SJSA1 (cell line): ENCODE measurements at places on chromosomes 16 and 17. TPM values are rescaled to one million over a fixed set of nuclear protein-coding genes. Genes with fewer than 3 reads are reported as not detected.
A peak's percentile ranks its signal among the peaks of the same experiment; 100 is the strongest.

- no peak for DNase-seq
These were observed 106.2 kb downstream of the KCNJ12 start for GRCh38 chr17:21482189-21482865.

- no peak for DNase-seq
These were observed 80.2 kb upstream of the CIBAR2 start for GRCh38 chr16:85192238-85193114.

GRCh38 chr17:11503308-11504035 lies 94.8 kb upstream of the DNAH9 start:
- DNase-seq = no peak

GRCh38 chr16:58318391-58318790 lies 23.6 kb upstream of the PRSS54 start:
- no peak for DNase-seq

GRCh38 chr16:54123766-54124165 lies 162.8 kb downstream of the IRX3 start:
- DNase-seq = no peak

DNA sequence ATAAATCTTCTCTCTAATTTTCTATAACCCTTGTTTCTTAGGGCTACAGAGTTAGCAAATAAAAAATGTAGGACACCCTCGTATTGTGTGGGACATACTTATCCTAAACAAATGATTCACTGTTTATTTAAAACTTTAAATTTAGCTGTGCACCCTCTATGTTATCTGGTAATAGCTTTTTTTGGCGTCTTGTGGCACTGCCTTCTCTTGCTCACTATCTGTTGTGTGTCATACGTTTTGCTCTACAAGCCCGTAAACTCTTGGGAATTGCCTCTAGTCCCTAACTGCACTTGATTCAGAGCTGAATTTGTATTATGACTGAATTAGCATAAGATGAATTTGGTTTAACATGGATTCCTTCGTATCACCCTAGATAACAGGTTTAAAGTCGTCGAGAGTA lies 144.3 kb upstream of the MYOCD start:
- DNase-seq = no peak

GRCh38 chr17:81018044-81018802 lies 16.7 kb upstream of the BAIAP2 start:
- peak; percentile 60 for DNase-seq

DNA sequence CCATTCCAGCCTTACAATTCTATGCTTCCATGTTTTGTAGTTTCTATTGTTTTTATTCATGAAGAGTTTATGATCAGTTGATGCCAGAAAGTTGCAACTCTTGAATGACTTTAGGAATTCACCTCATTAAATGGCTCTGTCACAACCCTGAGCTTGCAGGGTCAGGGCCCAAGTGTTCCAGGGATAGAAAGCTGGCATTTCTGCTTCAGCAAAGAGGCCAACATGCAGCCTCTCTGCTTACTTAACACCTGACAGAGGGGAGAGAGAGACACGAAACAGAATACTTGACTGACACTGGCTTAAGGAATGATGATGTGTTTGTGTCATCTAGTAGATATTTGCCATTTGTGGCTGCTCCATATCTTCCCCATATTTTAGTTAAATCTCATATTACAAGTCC lies 328.1 kb downstream of the CA10 start:
- no peak for DNase-seq

DNA sequence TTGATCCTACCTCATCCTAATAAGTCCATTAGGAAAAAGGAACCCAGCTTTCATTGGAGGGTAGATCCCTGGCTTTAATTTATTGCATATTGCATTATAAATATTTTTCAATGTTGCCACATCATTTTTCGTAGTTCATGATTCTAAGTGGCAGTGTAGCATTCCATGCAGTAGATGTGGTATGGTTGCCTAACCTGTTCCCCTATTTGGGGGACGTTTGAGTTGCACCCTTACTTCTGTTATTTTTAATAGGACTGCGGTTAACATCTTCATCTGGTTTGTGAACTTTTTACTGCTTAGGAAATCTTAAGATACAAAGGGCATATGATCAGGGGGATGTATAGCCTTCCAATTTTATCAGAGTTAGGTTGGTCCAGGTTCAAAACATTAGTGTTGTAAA lies 5.4 kb downstream of the SCPEP1 start:
- DNase-seq = no peak

The CSF3 gene
- not detected in 2 replicates for total RNA-seq

The CMTM2 gene
- 1.6 TPM in 1 of 2 replicates, not detected in the other for total RNA-seq

The SPN gene
- total RNA-seq = not detected in 2 replicates

The KRT27 gene
- not detected in 2 replicates for total RNA-seq

The ABCA8 gene
- total RNA-seq = 4.1 and 16.6 TPM in 2 replicates
